ENCODE measurements at places on chromosomes 5 and 9. TPM values are rescaled to one million over a fixed set of nuclear protein-coding genes. Genes with fewer than 3 reads are reported as not detected.

The CDKN2AIPNL gene
- 34.6 TPM for polyA plus RNA-seq

The RBM27 gene
- 5.1 TPM for polyA plus RNA-seq

The PCDHA6 gene
- not detected for polyA plus RNA-seq

The IGIP gene
- polyA plus RNA-seq, result 3.8 TPM

The MORN5 gene
- 2.3 TPM for polyA plus RNA-seq

The NR6A1 gene
- polyA plus RNA-seq, result 0.68 TPM

The OR13J1 gene
- not detected for polyA plus RNA-seq

The SLC4A9 gene
- polyA plus RNA-seq, result 0.14 TPM

The GABRG2 gene
- polyA plus RNA-seq, result 0.01 TPM

The FAXDC2 gene
- polyA plus RNA-seq, result 2.4 TPM

The TNFSF15 gene
- 0.79 TPM for polyA plus RNA-seq

The TERT gene
- 0.13 TPM for polyA plus RNA-seq

The ARL14EPL gene
- polyA plus RNA-seq, result 0.05 TPM

The RBM18 gene
- polyA plus RNA-seq, result 6.3 TPM

The SPEF2 gene
- 1.4 TPM for polyA plus RNA-seq

The SPINK7 gene
- polyA plus RNA-seq, result 394 TPM

The TTC39B gene
- polyA plus RNA-seq, result 10.7 TPM

The GLDC gene
- polyA plus RNA-seq, result 2.3 TPM

The GPR150 gene
- polyA plus RNA-seq, result 0.05 TPM

The LHFPL2 gene
- 0.84 TPM for polyA plus RNA-seq

The C9orf152 gene
- polyA plus RNA-seq, result 1.3 TPM

The ENTPD8 gene
- polyA plus RNA-seq, result 0.04 TPM

The LIX1 gene
- not detected for polyA plus RNA-seq

The PCDHGC5 gene
- polyA plus RNA-seq, result 0.43 TPM

The HBEGF gene
- 23.5 TPM for polyA plus RNA-seq

The ITGA1 gene
- polyA plus RNA-seq, result 7.7 TPM

The SCAI gene
- polyA plus RNA-seq, result 1.2 TPM

The S100Z gene
- 0.02 TPM for polyA plus RNA-seq

The CAVIN4 gene
- polyA plus RNA-seq, result 0.07 TPM

The PCDHGC3 gene
- polyA plus RNA-seq, result 25.8 TPM

The FAM151B gene
- polyA plus RNA-seq, result 0.83 TPM

The KIF20A gene
- polyA plus RNA-seq, result 8.8 TPM

The UGT3A2 gene
- 0.02 TPM for polyA plus RNA-seq

The NAIP gene
- 1.8 TPM for polyA plus RNA-seq

The TMEM174 gene
- polyA plus RNA-seq, result not detected

The ANXA6 gene
- polyA plus RNA-seq, result 23.2 TPM

The MAMDC4 gene
- 3.9 TPM for polyA plus RNA-seq

The CHSY3 gene
- polyA plus RNA-seq, result 0.02 TPM

Measured in esophagus (tissue), 2 donors.